ENCODE measurements at places on chromosomes 16 and 17. TPM values are rescaled to one million over a fixed set of nuclear protein-coding genes. Genes with fewer than 3 reads are reported as not detected.

ITGB4 gene
- polyA plus RNA-seq, result 1,059 TPM

ABCC6 gene
- polyA plus RNA-seq, result 0.20 TPM

CHMP6 gene
- 22.9 TPM for polyA plus RNA-seq

TBC1D3H gene
- not detected for polyA plus RNA-seq

PRSS36 gene
- 0.54 TPM for polyA plus RNA-seq

VWA3A gene
- polyA plus RNA-seq, result not detected

GP2 gene
- polyA plus RNA-seq, result not detected

TOP3A gene
- polyA plus RNA-seq, result 15.2 TPM

SYCE1L gene
- 0.48 TPM for polyA plus RNA-seq

PLLP gene
- 6.3 TPM for polyA plus RNA-seq

CCL15 gene
- not detected for polyA plus RNA-seq

ARHGAP44 gene
- 0.12 TPM for polyA plus RNA-seq

USP43 gene
- 3.7 TPM for polyA plus RNA-seq

SMCR8 gene
- polyA plus RNA-seq, result 9.7 TPM

COX4I1 gene
- polyA plus RNA-seq, result 747 TPM
